Daoy (cell line): ENCODE measurements at places on chromosomes 4 and X. TPM values are rescaled to one million over a fixed set of nuclear protein-coding genes. Genes with fewer than 3 reads are reported as not detected.

PRRG3 gene
- 0.11 TPM in 1 of 2 replicates, not detected in the other for total RNA-seq

IRS4 gene
- 0.03 TPM in 1 of 2 replicates, not detected in the other for total RNA-seq

DNA sequence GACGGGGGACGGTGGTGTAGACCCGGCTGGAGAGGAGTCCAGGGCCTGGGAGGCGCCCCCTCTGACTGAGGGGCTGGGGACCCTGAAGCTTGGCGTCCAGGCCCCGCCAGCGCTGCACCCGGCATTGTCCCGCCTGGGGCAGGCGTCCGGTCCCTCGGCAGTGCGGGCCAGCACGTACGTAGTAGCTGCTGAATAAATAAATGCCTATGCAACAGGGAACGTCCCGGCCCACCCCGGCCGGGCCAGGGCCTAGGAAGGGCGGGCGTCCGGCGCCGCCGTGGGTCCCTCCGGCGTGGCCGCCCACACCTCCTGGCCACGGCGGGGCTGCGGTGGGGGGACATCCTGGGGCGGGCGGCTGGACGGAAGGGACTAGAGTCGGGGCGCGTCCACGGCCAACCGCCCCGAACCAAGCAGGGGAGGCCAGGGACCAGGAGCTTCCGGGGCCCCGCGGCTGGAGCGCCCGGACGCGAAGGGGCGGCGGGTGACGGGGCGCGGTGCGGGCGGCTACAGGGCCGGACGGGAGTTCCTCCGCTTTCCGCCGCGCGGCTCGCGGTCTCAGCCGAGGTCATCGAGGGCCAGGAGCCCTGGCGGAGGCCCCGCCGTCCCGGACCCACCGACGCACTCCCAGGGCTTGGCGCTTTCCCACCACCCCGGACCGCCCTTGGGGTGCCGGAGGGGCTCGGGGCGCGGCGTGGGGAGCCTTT lies 886 bp upstream of the WWC2 start:
- peak; percentile 32 for DNase-seq

DNA sequence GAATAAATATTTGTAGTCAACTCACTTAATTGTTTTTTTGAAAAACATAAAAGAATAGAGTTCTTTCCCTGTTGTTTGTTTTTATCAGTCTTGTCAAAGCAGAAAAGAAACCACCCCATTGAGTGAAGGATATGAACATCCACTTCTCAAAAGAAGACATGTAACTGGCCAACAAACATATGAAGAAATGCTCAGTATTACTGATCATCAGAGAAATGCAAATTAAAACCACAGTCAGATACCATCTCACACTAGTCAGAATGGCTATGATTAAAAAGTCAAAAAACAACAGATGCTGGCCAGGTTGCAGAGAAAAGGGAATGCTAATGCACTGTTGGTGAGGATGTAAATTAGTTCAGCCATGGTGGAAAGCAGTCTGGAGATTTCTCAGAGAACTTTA lies 326.1 kb upstream of the EMCN start:
- DNase-seq, result no peak

DNA sequence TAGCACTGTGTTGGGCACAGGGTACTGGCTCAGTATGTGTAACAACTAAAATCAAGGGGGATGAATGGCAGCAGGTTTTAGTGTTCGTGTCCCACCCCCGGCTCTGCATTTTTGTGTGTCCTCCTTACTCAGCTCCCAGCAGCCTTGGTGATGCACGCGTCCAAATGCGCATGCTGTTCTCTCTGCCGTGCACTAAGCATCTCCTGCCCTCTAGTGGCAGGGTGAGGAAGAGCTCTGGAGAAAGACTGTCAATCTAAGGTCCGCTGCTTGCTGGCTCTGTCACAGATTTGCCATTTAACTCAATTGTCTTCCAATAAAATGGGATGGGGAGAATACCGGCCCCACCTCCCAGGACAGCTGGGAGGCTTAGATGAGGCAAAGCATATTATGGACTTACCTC lies 61.4 kb downstream of the WFS1 start:
- DNase-seq, result peak; percentile 56

- no peak for DNase-seq
Measured at GRCh38 chr4:141074098-141074878, 59.0 kb downstream of the RNF150 start.
